T-helper 2 cell treated with Interferon-gamma antibody and Interleukin-4, amounts not matched to agents 100 ng/mL and 5 ng/mL, for 36 hours (primary cell): ENCODE measurements at places on chromosomes 2 and 18. TPM values are rescaled to one million over a fixed set of nuclear protein-coding genes. Genes with fewer than 3 reads are reported as not detected.

The POTEC gene
- not detected in 2 replicates for total RNA-seq

The KIF5C gene
- total RNA-seq = 12.5 and 12.8 TPM in 2 replicates

The LINC00305 gene
- not detected in 2 replicates for total RNA-seq

The CD8B2 gene
- total RNA-seq = 0.11 TPM in 1 of 2 replicates, not detected in the other

The RNMT gene
- total RNA-seq = 30.9 and 33.1 TPM in 2 replicates
